ENCODE measurements at places on chromosomes 6 and 20.
A peak's percentile ranks its signal among the peaks of the same experiment; 100 is the strongest.

GRCh38 chr6:63803371-63803770, 167.8 kb downstream of the PHF3 start:
- DNase-seq: no peak

DNA sequence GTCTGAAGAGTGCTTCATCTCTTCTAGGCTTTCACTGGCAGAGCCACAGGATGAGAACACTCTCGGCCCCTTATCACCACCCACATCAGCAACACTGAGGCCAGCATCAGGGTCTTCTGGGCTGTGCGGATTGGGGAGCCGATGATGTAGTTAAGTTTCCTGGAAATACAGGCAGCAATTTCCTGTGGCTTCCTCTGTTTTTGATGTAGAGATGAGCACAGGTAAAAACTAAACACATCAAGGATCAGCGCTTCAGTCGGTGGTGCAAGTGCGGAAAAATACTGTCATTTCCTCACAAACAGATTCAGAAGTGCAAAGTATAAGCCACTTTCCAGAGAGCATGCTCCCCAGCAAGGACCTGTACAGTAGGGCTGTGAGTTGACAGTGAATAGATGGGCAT, 62.6 kb downstream of the BACH2 start:
- DNase-seq: peak; percentile 54

- DNase-seq: no peak
Observed at GRCh38 chr6:23077772-23078171, 508.4 kb downstream of the HDGFL1 start.

DNA sequence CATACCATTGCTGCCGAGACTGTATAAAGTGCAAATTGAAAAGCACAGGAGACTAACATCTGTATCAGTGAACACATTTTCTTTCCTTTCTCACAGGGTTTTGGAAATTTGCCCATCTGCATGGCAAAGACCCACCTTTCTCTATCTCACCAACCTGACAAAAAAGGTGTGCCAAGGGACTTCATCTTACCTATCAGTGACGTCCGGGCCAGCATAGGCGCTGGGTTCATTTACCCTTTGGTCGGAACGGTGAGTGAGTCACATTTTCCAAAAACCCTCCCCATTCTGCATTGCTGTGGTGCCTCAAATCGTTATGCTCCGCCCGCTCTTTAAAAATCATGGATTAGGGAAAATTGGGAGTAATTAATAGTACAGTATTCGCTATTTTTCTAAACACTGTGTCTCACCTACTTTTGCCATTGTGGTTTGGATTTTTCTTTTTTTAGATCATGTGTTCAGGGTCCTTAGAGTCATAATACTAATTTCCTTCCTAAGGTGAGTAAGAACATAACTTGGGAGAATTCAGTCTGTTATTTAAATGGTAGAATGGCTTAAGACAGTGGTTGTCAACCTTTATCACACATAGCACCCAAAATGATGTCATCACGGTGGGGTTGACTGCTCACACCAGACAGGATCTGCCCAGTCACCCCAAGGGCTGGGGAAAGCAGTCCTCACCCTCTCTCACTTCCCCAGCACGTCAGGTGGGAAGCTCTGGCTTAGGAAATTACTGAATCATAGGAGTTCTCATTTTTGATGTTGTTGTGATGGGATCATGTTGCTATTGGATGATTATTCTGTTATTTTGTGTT, 171.6 kb downstream of the MTHFD1L start:
- DNase-seq: no peak

GRCh38 chr6:84137989-84138575, 89.4 kb downstream of the CEP162 start:
- DNase-seq: no peak

DNA sequence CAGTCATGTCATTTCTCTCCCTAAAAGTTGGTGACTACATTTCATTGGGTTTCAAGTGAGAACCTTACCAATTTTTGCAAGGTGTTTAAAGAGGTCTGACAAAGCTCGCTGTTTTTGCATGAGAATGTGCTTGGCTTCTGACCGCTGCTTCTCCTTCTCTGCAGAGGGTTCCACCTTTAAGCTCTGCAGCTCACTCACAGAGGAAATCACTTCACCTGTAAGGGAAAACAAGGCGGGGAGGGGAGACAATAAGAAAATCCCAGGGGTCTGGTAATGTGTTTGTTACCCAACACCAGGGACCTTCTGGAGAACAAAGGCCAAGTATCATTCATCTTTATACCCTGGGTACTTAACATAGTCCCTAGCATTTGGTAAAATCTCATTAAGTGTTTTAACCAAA, 40.0 kb upstream of the LYRM2 start:
- no peak for DNase-seq

- DNase-seq: no peak
Observed at GRCh38 chr6:158648682-158649131, 1.1 kb upstream of the SYTL3 start.

GRCh38 chr6:2714111-2714895, 36.4 kb downstream of the MYLK4 start:
- DNase-seq: no peak

- DNase-seq: no peak
Observed at GRCh38 chr6:136012198-136012887, 160.8 kb downstream of the PDE7B start.

- DNase-seq: no peak
Observed at GRCh38 chr6:25413207-25413905, 134.2 kb downstream of the CARMIL1 start.

- no peak for DNase-seq
Observed at GRCh38 chr6:121912905-121913304, 477.5 kb downstream of the GJA1 start.

- no peak for DNase-seq
Observed at GRCh38 chr6:98041921-98042320, 758.9 kb upstream of the MMS22L start.

GRCh38 chr6:161011492-161012480, 20.2 kb downstream of the MAP3K4 start:
- no peak for DNase-seq

DNA sequence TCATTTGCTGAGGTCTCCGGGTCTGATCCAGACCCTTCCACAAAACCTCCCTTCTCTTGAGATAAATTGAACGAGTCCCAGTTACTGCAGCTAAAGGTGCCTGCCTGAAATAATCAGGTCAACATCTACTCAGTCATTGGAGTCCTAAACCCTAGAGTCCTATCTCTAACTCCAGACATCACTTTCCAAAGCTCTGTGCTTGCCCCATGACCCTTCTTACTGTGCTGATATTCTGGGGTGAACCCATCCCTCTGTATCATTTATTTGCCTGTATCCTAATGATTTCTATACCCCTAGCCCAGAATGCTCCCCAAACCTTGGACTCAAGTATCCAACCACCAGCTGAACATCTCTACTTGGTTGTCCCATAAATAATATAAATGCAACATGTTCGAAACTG, 35.7 kb downstream of the CD83 start:
- DNase-seq: no peak

DNA sequence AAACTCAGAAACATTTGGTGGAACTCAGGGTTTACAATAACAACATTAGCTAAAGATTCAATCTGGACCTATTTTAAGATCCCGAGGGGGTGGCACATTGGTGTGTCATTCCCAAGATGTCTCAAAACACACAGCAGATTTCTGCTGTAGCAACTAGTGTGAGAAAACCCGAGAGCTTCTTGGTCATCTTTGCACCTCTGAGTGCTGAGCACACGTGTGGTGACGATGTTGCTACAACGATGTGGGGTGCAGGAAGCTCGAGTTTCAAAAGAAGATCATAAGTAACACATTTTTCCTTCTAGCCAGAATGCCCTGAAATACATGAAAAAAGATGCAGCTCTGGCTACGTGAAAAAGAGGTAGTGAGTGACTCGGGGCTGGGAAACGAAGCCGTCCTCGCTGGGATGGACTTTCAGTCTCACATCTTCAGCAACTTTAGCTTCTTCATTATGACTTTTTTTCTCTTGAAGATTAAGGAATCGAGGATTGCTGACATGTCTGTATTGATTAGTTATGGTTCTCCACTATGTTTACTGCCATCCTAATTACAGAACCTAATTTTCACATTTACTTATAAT, 1.5 kb downstream of the RAMACL start:
- no peak for DNase-seq

DNA sequence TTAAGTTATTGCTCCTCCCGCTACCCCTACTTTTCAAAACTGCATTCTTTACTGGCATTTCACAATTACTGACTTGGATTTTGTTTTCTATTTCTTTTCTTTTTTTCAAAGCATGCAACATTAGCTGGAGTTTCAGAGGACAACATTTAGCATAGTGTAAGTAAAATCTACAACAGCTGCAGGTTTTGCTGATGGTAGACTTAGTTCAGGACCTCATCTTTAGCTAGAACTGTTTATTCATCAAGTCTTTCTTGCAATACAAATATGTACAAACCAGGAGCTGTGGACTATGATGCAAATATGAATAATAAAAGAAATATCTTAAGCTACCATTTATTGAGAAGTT, 728 bp upstream of the CEP162 start:
- DNase-seq: no peak

- DNase-seq: no peak
Observed at GRCh38 chr20:46731770-46732169, 22.3 kb downstream of the SLC2A10 start.

- DNase-seq: no peak
Observed at GRCh38 chr6:143087856-143088255, 27.2 kb downstream of the AIG1 start.

DNA sequence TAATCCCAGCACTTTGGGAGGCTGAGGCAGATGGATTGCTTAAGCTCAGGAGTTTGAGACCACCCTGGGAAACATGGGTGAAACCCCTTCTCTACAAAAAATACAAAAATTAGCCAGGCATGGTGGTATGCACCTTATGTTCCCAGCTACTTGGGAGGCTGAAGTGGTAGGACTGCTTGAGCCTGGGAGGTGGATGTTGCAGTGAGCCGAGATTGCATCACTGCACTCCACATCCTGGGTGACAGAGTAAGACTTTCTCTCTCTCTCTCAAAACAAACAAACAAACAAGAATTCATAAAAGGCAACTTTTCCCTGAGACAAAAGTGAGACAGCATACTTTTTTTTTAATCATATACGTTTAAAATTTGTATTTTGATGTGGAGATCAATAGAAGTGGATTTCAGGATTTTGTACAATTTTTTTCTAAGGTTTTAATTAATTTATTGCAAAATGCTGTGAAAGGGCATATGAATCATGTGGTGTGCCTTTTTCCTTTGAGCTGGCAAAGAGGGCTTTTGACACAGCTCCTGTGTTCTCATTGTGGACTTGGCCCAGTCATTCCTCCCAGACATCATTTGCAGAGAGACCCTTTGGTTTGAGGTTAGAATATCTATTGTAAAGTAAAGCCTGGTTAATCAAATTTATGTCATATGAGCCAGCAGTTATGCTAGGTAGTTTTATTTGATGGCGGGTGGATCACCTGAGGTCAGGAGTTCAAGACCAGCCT, 77.1 kb downstream of the TULP4 start:
- DNase-seq: no peak

DNA sequence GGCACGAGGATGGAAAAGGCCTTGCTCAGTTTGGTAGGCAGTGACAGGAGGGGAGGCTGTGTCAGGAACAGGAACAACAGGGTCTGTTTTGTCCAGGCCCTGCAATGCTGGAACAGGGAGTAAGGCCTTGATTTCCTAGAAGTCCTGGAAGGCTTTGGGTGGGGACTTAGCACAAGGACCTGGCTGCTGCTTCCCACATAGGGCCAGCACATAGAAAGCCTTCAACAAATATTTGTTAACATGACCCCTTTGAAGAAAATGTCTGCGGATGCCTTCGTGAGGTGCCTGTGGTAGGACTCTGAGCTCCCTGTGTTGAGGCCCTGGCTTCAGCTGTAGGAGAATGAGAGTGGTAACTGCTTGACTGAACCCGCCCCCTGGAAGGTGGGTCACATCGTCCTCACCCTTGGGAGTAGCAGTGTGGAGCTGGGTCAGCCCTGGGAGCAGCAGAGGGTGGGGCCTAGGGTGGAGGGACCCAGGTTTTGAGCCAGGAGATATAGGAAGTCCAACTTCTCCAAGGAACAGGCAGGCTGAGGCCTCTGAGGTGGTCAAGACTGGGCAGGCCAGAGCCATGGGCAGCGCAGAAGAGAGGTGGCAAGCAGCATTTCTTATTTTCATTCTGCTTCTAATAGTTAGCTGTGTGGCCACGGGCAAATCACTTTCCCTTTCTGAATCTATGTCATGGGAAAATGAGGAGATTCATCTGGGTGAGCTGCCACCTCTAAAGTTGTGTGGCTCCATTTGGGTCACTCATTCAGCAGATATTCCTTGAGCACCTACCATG, 50.0 kb downstream of the CNBD2 start:
- DNase-seq: no peak

DNA sequence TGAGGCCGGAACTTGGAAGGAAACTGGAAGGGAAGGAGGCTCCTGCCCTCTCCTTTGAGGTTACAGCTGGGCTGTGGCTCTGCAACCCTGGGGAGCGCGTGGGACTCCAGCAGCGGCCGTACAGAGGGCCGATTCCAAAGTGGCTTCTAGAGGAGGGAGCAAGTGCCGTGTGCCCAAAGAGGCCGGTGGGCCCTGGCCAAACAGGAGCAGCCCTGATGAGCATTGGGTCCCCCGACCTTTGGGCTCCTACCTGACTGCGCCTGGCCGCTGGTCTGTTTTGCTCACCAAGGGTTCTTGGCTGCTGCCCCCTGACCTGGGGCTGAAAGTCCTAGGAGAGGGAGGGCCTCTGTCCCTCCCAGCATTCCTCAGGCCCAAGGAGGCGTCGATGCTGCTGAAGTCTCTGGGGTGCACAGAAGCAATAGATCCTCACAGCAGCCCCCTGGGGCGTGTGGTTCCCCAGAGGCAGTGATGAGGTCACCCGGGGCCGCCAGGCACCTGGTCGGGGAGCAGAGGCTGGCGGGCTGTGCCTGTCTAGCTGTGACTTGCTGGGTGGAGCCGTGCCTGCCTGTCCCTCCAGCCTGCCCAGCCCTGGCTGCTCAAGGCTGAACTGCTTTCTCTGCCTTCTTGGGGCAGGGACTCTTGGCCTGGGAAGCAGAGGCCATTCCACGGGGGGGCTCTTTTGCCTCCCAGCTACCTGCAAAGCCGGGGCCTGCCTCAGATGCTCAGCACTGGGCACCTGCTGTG, 9.8 kb downstream of the RBM38 start:
- no peak for DNase-seq

- DNase-seq: no peak
Observed at GRCh38 chr20:23574977-23575376, 6.7 kb upstream of the CST9L start.

DNA sequence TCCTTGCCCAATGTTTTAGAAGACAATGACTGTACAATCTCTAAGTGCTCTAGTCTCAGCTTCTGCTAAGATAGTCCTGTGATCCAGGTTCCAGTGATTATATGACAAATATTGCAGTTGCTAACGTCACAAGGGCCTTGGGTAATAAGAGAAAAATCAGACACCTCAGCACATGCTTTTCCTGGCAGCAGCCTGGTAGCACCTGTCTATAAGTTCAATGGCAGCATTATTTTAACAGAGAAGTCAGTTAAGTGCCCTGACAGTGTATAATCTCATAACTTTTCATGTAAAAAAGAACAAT, 121.3 kb upstream of the BCLAF1 start:
- no peak for DNase-seq
